ENCODE measurements at places on chromosomes 2 and 18.

- DNase-seq = no peak
These were observed 96.8 kb downstream of the VSNL1 start for GRCh38 chr2:17637131-17637906.

DNA sequence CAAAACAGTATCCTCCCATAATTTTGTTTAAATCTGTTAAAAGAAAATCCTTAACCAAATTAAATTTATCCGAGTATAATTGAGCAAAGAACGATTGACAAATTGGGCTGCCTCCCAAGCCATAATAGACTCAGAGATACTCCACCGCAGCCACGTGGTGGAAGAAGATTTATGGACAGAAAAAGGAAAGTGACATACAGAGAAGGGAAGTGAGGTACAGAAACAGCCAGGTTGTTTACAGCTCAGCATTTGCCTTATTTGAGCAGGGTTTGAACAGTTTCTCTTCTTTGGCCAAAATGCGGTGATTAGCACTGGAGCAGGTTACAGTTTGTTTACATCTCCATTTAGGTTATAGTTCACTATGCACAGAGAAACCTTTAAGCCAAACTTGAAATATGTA, 60.8 kb downstream of the KYNU start:
- no peak for DNase-seq

DNA sequence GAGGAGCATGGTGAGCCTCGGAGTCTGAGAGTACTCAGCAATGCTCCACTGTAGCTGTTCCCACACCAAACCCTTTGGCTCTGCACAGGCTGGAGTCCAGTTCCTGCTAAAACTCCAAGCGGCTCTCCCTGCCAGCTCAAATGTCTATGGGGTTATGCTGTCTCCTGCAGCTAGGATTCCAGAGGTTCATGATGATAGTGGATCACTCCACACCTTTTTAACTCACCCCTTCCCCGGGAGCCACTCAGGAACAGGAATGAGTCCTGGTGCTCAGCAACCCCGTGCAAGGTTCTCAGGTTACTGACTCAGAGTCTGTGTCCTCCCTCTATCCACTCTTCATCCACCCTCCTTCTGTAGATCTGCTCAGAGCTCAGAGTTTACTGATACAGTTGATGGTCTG, 410.0 kb downstream of the CDH19 start:
- no peak for DNase-seq

DNA sequence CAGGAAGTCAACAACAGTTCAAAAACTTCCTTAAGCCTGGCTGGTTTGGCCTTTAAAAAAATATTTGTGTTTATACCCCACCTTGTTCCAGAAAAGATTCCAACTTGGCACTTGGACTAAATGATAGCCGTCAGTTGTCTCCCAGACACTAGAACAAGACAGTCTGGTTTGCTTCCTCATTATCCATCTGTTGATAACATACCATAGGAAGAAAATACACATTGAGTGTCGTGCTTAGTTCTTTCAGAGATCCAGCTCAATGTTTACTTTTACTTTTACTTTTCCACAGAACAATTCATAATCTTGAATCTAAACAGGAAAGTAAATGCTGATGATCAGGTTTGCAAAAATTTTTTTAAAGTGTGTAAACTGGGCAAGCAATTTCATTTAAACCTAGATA, 2.4 kb upstream of the VPS54 start:
- no peak for DNase-seq

GRCh38 chr18:32461709-32462272, 8.9 kb downstream of the GAREM1 start:
- no peak for DNase-seq

DNA sequence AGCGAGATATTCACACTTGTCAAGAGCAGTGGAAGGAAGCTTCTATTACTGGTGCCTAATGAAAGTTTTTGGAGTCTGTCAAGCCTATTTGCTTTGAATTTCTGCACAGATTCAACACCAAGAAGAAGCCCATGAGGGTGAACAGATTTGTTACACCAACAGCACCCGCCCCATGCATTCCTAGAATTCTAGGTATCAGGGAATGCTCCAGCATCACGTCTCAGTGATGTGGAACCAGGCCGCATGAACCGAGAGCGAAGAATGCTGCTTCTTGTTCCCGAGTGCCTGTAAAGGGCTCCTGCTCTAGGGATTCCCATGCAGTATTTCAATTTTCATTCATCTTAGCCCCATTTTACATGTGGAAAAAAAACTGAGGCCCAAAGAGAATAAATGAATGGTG, 69.7 kb downstream of the KCNF1 start:
- DNase-seq = no peak

Data from left renal pelvis (tissue), 4 donors.